ENCODE measurements at places on chromosomes 6 and 20. TPM values are rescaled to one million over a fixed set of nuclear protein-coding genes. Genes with fewer than 3 reads are reported as not detected.

FOXO3 gene
- polyA plus RNA-seq: 39.9 TPM

GRCh38 chr6:170289951-170290295, 955 bp downstream of the DLL1 start:
- H3K4me3 ChIP-seq: peak overlapping the region; percentile 67
- H3K36me3 ChIP-seq: peaks cover 21% of the 10 kb centered on the region
- peak overlapping the region; percentile 68 for H3K27ac ChIP-seq
- no peak for DNase-seq

IFNGR1 gene
- polyA plus RNA-seq: 101 TPM

GRCh38 chr6:35044761-35045421, 96.2 kb downstream of the TCP11 start:
- H3K36me3 ChIP-seq: peaks cover 19% of the 10 kb centered on the region
- H3K27me3 ChIP-seq: no peaks in the 10 kb centered on the region
- H3K4me1 ChIP-seq: peaks cover 40% of the 10 kb centered on the region
- H3K4me3 ChIP-seq: no peak overlapping the region
- DNase-seq: no peak

GRCh38 chr20:59835448-59836395, 97.7 kb downstream of the SYCP2 start:
- DNase-seq: peak; percentile 72
- H3K27ac ChIP-seq: no peak overlapping the region
- H3K36me3 ChIP-seq: no peaks in the 10 kb centered on the region
- H3K27me3 ChIP-seq: peaks cover 2% of the 10 kb centered on the region
- peaks cover 13% of the 10 kb centered on the region for H3K4me1 ChIP-seq

DNA sequence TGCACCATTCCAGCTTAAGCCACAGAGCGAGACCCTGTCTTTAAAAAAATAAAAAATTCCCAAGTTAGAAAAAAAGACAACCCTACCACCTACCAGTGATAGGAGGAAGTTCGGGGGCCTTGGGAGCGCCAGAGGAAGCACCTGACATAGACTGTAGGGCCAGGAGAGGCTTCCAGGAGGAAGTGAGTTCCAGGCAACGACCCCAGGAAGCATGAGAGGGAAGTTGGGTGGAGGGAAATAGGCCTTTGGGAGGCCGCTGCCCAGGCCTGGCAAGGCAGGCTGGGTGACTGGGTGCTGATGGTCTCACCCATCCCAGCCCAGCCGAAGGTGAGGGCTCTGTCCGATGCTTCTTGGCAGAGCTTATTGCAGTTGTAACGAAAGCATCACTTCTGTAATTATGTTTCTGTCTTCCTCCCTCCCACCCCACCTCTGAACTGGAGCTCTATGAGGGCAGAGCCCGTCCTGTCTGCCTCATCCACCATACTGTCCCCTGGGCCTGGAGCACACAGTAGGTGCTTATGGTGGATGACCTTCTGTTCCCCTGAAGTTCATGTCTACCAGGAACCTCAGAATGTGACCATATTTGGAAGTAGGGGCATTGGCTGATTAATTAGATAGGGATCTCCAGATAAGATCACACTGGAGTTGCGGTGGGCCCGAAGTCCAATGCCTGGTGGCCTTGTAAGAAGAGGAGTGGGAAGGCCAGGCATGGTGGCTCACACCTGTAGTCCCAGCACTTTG, 54.1 kb downstream of the UBE2V1 start:
- peaks cover 3% of the 10 kb centered on the region for H3K4me1 ChIP-seq
- no peak overlapping the region for H3K4me3 ChIP-seq
- no peak overlapping the region for H3K27ac ChIP-seq
- no peaks in the 10 kb centered on the region for H3K36me3 ChIP-seq
- H3K27me3 ChIP-seq: no peaks in the 10 kb centered on the region
- DNase-seq: no peak

DNA sequence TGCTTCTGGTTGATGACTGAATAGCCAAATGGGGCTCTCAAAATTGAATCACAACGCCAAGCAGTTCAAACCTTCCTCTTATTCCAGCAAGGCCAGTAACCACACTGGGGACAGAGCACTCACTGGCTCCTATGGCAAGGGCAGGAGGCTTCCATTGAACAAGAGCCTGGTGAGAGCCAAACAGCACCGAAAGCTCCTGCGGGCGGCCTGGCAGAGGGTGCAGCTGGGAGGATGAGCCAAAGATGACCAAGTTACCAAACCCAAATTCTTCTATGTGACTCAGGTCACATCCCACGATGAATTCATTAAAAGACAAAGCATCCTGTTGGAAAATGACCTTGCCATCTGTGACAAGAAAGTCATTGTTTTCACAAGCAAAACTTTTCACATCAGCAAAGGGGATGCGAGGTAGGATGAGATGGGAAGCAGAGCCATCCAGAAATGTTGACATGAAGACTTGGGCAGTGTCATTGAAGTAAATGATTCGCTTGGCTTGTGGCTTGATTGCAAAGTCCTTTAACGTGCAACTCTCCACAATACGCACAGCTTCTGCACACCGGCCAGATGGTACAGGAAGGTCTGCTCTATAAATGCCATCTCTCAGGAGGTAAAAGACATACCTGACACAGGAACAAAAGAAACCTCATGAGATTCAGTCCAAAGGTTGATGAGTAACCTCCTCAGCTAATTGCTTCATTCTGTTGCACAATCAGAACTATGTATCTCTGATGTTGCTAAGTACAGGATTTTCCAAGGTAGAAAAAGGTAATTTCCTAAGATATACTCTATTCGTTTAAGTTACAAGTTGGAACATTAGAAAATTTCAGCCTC, 36.3 kb downstream of the ROS1 start:
- H3K36me3 ChIP-seq: no peaks in the 10 kb centered on the region
- peaks cover 27% of the 10 kb centered on the region for H3K4me1 ChIP-seq
- peak overlapping the region; percentile 73 for H3K27ac ChIP-seq
- peak; percentile 96 for DNase-seq

GRCh38 chr6:4903751-4904370, 100.0 kb downstream of the RPP40 start:
- no peak for DNase-seq
- H3K4me1 ChIP-seq: peaks cover 34% of the 10 kb centered on the region
- no peaks in the 10 kb centered on the region for H3K27me3 ChIP-seq

- H3K4me3 ChIP-seq: no peak overlapping the region
- no peaks in the 10 kb centered on the region for H3K36me3 ChIP-seq
- H3K27me3 ChIP-seq: no peaks in the 10 kb centered on the region
- DNase-seq: peak; percentile 87
- H3K4me1 ChIP-seq: peaks cover 35% of the 10 kb centered on the region
Measured at GRCh38 chr6:36642913-36643817, 35.3 kb upstream of the CDKN1A start.

GRCh38 chr6:5149891-5150290, 64.8 kb downstream of the PPP1R3G start:
- no peaks in the 10 kb centered on the region for H3K27me3 ChIP-seq
- H3K36me3 ChIP-seq: no peaks in the 10 kb centered on the region
- DNase-seq: no peak
- H3K4me1 ChIP-seq: peaks cover 4% of the 10 kb centered on the region

DNA sequence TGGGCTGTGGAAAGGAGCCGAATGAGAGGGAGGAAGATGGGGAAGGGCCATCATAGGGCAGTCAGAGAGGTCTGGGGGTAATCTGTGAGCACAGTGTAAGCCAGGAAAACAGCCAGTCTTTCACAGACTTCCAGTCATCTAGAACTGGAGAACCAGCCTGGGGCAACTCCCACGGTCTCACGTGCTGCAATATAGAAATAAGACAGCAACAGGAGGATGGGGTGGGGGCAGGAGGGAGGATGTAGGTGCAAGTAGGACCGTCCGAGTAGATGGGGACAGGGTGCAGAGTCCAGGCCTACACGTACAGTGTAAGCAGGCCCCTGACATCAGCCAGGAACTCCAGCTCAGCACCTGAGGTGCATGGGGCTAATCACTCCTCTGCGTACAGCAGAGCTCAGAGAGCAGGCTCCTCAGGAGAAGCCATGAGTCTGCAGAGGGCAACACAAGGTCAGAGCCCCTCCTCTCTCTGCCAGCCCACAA, 58.2 kb upstream of the TNFAIP3 start:
- H3K4me3 ChIP-seq: no peak overlapping the region
- no peaks in the 10 kb centered on the region for H3K36me3 ChIP-seq
- peak; percentile 97 for DNase-seq
- H3K4me1 ChIP-seq: peaks cover 27% of the 10 kb centered on the region

- peak within 1 kb of the TSS; percentile 10 for H3K4me3 ChIP-seq
- no peaks in the 10 kb centered on the region for H3K36me3 ChIP-seq
- DNase-seq: peak; percentile 43
- H3K27me3 ChIP-seq: peaks cover 5% of the 10 kb centered on the region
Measured at GRCh38 chr6:159044899-159045727, at the start of gene TAGAP. Gene TAGAP, minus strand, starts transcription at chr6:159044991. Its CDS starts 845 bp downstream, at chr6:159044146.

Measured in large intestine (tissue), 12 donors.